ENCODE measurements at places on chromosomes 5 and 9.

GRCh38 chr5:16457451-16457850 is 8.1 kb downstream of the ZNF622 start:
- H3K27me3 ChIP-seq, result no peaks in the 10 kb centered on the region
- no peak for DNase-seq
- H3K36me3 ChIP-seq, result peaks cover 33% of the 10 kb centered on the region
- no peak overlapping the region for H3K4me3 ChIP-seq

DNA sequence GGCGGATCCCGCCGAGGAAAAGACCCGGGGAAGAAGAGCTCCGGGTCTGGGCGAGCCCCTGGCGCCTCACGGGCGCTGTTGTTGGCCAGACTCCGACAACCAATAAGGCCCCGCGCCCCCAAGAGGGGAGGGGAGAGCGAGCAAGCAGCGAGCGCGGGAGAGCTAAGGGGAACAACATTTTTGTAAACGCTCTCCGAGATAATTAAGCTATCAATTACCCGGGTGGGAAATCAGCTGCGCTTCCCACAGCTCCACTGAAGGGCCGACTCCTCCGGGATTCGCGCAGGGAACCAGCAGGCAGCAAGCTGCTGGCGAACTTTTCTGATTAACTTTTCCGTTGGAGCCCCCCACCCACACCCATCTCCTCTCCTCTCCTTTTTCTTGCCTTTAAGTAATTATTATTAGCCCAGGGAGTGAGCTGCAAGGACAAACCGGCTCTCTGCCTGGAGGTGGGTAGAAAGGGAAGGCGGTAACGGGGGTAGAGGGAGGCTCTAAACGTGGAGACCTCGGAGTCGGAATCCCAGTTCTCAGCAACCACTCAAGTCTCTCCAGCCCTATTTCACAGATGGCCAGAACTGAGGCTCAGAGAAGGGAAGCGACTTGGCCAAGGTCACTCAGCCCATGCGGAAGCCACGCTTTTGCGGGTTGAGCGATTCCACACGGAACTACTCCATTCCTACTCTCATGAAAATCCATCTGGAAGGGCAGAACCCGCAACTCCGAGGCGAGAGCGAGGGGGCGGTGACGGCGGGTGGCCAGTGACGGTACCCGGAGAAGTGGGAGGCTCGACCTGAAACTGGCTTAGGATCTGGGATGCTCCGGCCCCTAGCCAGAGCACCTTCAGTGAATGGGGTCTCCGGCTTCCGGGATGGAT is 1.3 kb downstream of the ASTN2 start:
- H3K36me3 ChIP-seq, result no peaks in the 10 kb centered on the region
- no peak overlapping the region for H3K27ac ChIP-seq
- H3K4me3 ChIP-seq, result peak overlapping the region; percentile 17
- no peak for DNase-seq
- peaks cover 20% of the 10 kb centered on the region for H3K27me3 ChIP-seq
- no peaks in the 10 kb centered on the region for H3K4me1 ChIP-seq

GRCh38 chr9:124503713-124504529 is 3.3 kb downstream of the NR5A1 start:
- H3K27ac ChIP-seq, result peak overlapping the region; percentile 37
- DNase-seq, result no peak
- peaks cover 7% of the 10 kb centered on the region for H3K4me1 ChIP-seq
- peaks cover 4% of the 10 kb centered on the region for H3K36me3 ChIP-seq
- peak overlapping the region; percentile 85 for H3K4me3 ChIP-seq
- H3K27me3 ChIP-seq, result peaks cover 22% of the 10 kb centered on the region

GRCh38 chr9:97633859-97634490 is 354 bp downstream of the NCBP1 start:
- no peak for DNase-seq
- no peaks in the 10 kb centered on the region for H3K27me3 ChIP-seq
- peaks cover 2% of the 10 kb centered on the region for H3K36me3 ChIP-seq

DNA sequence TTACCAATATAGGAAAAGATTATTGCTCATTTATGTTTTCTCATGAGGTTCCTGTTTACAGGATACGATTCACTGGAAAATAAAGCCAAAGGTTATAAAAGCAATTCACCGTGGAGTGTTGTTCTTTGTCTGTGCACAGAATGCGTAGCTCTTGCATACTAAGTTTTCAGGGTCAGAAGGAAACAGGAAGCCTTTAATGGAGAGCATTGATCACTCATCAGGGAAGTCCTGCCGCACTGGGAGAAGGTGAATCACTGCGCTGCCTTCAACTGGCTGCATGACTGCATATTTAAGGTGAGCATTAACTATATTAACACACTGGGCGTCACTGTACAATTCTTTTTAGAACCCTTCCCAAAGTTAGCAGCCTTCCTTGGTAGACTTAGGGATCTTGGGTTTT is 74.1 kb upstream of the SYK start:
- H3K27me3 ChIP-seq, result peaks cover 10% of the 10 kb centered on the region
- no peak overlapping the region for H3K27ac ChIP-seq
- no peak for DNase-seq
- H3K36me3 ChIP-seq, result no peaks in the 10 kb centered on the region
- peaks cover 7% of the 10 kb centered on the region for H3K4me1 ChIP-seq

- H3K4me1 ChIP-seq, result peaks cover 24% of the 10 kb centered on the region
- H3K27me3 ChIP-seq, result no peaks in the 10 kb centered on the region
- H3K4me3 ChIP-seq, result no peak overlapping the region
- H3K27ac ChIP-seq, result no peak overlapping the region
These were observed 8.9 kb downstream of the SMAD5 start for GRCh38 chr5:136141561-136141960.

GRCh38 chr5:97010606-97011005 is 74.7 kb downstream of the LNPEP start:
- no peak for DNase-seq
- peak overlapping the region; percentile 53 for H3K27ac ChIP-seq
- no peak overlapping the region for H3K4me3 ChIP-seq
- no peaks in the 10 kb centered on the region for H3K27me3 ChIP-seq
- H3K36me3 ChIP-seq, result peaks cover 28% of the 10 kb centered on the region
- peaks cover 20% of the 10 kb centered on the region for H3K4me1 ChIP-seq

GRCh38 chr9:5421163-5421562 is 16.6 kb downstream of the PLGRKT start:
- H3K4me3 ChIP-seq, result no peak overlapping the region
- no peak overlapping the region for H3K27ac ChIP-seq
- no peak for DNase-seq
- H3K36me3 ChIP-seq, result peaks cover 11% of the 10 kb centered on the region

- H3K27me3 ChIP-seq, result peaks cover 5% of the 10 kb centered on the region
- peaks cover 2% of the 10 kb centered on the region for H3K36me3 ChIP-seq
- DNase-seq, result no peak
- H3K4me3 ChIP-seq, result no peak overlapping the region
- H3K27ac ChIP-seq, result no peak overlapping the region
These were observed 481.3 kb downstream of the CCDC171 start for GRCh38 chr9:16033921-16034691.

- no peak for DNase-seq
- peaks cover 17% of the 10 kb centered on the region for H3K36me3 ChIP-seq
- H3K4me1 ChIP-seq, result peaks cover 37% of the 10 kb centered on the region
- H3K27ac ChIP-seq, result peak overlapping the region; percentile 91
These were observed 52.8 kb downstream of the CAST start for GRCh38 chr5:96714951-96715451.

DNA sequence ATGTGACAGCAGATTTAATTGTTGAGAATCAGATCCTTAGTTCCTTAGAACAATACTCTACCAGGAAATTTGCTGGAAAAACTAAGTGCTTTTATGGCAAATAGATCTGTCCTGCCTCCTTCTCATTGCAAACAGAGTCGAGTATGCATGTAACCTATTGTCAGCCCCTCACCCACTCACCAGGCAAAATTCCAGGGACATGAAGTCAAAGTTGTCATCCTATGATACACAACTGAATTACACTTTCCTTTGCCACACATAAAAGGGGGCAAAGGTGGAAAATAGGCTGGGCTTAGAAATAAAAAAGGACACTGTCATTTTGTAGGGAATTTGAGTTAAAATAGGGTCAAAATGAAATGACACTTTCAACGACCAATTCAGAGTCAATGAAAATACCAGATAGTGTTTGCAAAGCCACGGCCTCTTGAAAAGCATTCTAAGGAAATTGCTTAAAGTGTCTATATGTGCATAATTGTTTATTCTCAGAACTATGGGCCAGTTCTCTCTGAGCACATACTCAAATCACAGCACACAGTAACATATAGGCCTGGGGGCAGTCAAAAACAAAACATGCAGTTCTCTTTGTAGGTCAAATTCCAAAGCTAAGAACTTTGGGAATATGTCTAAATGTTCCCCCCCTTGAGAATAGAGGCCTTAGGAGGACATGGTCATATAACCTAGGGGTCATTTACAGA is 452.8 kb downstream of the NFIB start:
- H3K4me1 ChIP-seq, result no peaks in the 10 kb centered on the region
- no peaks in the 10 kb centered on the region for H3K27me3 ChIP-seq
- DNase-seq, result no peak
- H3K4me3 ChIP-seq, result no peak overlapping the region
- no peaks in the 10 kb centered on the region for H3K36me3 ChIP-seq

DNA sequence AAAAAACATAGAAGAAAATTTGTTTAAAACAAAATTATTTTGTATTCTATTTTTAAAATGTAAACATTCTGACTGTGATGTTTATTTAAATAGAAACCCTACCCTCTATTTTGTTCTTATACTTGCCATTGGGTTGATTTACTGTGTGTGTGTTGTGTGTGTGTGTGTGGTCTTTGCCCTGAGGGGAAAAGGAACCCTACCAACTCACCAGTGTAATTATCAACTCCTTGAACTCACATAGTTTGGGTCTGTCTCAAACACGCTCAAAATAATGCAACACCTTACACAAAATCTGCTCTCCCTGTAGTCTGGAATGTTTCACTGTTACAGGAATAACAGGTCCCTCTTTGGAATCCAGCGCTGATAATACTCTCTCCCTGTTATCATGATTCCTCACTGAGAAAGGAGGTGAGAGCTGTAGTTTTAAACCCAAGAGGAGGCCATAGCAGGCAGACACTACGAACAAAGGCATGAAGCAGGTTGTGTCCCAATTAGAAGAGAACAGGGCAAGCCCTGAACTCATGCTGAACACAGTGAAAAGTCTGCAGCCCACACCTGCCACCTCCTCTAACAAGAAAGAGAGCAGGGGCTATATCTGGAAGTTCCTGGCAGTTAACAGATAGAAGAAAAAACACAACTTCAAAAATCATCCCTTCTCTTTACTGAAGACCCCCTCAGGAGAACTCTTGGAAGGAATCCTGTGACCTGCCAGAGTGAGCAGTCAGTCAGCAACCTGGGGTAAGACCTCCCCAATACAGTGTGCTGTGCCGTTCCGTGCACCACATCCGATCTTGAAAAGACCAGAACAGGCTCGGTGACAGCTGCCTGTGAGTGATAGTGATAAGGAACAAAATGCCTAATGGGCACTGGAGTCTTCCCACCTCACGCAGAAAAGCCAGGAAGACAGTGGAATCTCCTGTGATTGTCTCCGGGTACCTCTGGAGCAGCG is 608.1 kb upstream of the ADAMTS16 start:
- no peak overlapping the region for H3K27ac ChIP-seq
- H3K27me3 ChIP-seq, result no peaks in the 10 kb centered on the region
- no peaks in the 10 kb centered on the region for H3K36me3 ChIP-seq
- no peaks in the 10 kb centered on the region for H3K4me1 ChIP-seq
- DNase-seq, result no peak

DNA sequence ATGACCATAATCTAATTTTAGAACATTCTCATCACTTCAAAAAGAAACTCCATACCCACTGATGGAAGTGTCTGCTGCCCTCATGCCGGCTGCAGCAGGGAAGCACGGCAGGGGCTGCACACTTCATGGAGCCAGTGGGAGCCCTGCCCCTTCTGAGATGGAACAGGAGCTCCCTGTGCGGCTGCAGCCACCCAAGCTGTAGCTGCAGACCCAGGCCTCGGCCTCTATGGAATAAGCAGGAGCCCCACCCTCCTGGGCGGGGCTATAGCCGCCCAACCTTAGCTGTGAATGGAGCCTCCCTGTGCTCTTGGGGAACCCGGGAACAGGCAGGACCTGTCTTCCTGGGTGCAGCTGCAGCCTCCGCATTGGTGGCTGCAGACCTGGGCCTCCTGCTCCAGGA is 128.5 kb downstream of the NUDT12 start:
- H3K27me3 ChIP-seq, result no peaks in the 10 kb centered on the region
- no peaks in the 10 kb centered on the region for H3K4me1 ChIP-seq
- no peak overlapping the region for H3K27ac ChIP-seq
- no peak for DNase-seq
- no peaks in the 10 kb centered on the region for H3K36me3 ChIP-seq

GRCh38 chr9:133187561-133188005 is 21.5 kb downstream of the OBP2B start:
- H3K4me3 ChIP-seq, result no peak overlapping the region
- H3K27ac ChIP-seq, result no peak overlapping the region
- H3K4me1 ChIP-seq, result peaks cover 8% of the 10 kb centered on the region
- peaks cover 15% of the 10 kb centered on the region for H3K27me3 ChIP-seq
- no peak for DNase-seq
- no peaks in the 10 kb centered on the region for H3K36me3 ChIP-seq

GRCh38 chr9:99782962-99783718 is 38.5 kb upstream of the NR4A3 start:
- DNase-seq, result peak; percentile 17
- no peaks in the 10 kb centered on the region for H3K27me3 ChIP-seq
- no peaks in the 10 kb centered on the region for H3K36me3 ChIP-seq
- H3K4me3 ChIP-seq, result no peak overlapping the region
- peak overlapping the region; percentile 45 for H3K27ac ChIP-seq

GRCh38 chr9:97543561-97543960 is 42.1 kb downstream of the TMOD1 start:
- H3K4me1 ChIP-seq, result no peaks in the 10 kb centered on the region
- peaks cover 4% of the 10 kb centered on the region for H3K27me3 ChIP-seq
- H3K27ac ChIP-seq, result no peak overlapping the region

GRCh38 chr5:128764601-128765310 is 200.5 kb upstream of the SLC27A6 start:
- no peaks in the 10 kb centered on the region for H3K4me1 ChIP-seq
- no peak overlapping the region for H3K4me3 ChIP-seq
- no peak for DNase-seq
- H3K27ac ChIP-seq, result no peak overlapping the region
- no peaks in the 10 kb centered on the region for H3K27me3 ChIP-seq

DNA sequence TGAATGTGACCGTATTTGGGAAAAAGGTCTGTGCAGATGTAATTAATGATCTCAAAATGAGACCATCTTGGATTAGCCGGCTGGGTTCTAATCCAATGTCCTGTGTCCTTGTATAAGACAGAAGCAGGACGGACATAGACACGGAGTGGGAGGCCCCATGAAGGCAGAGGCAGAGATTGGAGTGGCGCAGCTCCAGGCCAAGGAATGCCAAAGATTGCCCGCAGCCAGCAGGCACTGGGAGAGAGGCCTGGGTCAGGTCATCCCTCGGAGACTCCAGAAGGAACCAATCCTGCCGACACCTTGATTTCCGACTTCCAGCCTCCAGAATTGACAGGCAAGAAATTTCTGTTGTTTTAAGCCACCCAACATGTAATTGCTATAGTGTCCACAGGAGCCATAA is 13.0 kb upstream of the GFI1B start:
- no peak overlapping the region for H3K27ac ChIP-seq
- no peak for DNase-seq
- peaks cover 5% of the 10 kb centered on the region for H3K27me3 ChIP-seq
- H3K36me3 ChIP-seq, result no peaks in the 10 kb centered on the region
- peaks cover 1% of the 10 kb centered on the region for H3K4me1 ChIP-seq

DNA sequence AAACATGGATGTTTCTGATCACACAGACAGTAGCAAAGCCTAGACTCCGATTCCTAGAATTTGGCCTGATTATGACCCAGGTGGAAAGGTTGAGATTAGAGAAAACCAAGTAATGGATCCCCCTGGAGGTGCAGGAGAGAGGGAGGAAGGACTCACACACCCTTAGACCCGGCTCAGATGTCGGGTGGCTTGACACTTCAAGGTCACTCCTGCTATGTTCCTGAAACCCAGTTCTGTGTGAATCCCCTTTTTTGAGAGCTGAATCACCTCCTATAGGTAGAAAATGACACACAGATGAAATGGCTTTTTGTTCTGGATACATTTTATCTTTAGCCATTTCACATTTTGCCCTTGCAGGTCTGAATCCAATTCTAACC is 192.8 kb downstream of the ARRDC3 start:
- H3K4me3 ChIP-seq, result no peak overlapping the region
- H3K27me3 ChIP-seq, result peaks cover 3% of the 10 kb centered on the region
- no peaks in the 10 kb centered on the region for H3K36me3 ChIP-seq
- H3K4me1 ChIP-seq, result peaks cover 3% of the 10 kb centered on the region
- no peak for DNase-seq
